ENCODE measurements at places on chromosomes 4 and X.

- DNase-seq = no peak
Observed at GRCh38 chrX:123215397-123216089, 31.5 kb downstream of the GRIA3 start.

DNA sequence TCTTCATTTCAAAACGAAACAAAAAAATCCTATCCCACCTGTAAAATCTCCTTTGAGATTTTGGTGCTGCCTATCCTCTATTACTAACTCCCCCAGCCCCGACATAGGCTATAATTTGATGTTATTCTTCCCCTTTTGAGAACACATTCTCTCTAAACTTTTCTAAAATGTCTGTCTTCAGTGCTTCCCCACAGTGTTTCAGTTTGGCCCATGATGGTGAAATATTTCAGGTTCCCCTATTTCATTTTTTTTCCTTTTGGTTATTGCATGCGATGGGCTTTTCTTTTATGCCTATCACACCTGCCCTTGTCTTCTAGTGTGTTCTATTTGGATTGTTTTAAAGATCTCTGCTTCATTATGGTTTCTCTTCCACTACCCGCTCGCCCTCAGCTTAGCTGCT, 14.7 kb downstream of the BCORL1 start:
- DNase-seq = no peak

- no peak for DNase-seq
Observed at GRCh38 chr4:25532591-25532990, 123.1 kb upstream of the SLC34A2 start.

DNA sequence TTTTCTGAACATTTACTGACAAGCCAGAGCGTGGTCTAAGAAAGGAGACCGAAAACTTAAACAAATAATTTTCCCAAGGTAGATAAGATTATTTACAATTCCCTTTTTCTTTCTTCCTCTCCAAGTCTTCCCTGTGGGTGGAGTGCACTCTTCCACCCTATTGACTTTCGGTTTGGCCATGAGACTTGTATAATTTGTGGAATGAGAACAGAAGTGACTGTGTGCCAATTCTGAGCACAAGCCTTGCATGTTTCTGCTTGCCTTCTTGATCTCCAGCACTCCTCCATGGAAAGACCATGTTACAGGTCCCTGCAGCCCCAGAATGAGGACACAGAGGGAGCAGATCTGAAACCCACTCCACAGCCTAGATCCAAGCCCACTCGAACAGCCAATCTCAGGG, 150.0 kb upstream of the HPGD start:
- no peak for DNase-seq

GRCh38 chr4:104677116-104677515, 182.4 kb upstream of the CXXC4 start:
- DNase-seq = no peak

GRCh38 chrX:109345856-109346255, 136.0 kb downstream of the GUCY2F start:
- DNase-seq = no peak

GRCh38 chr4:186021461-186022167, 47.3 kb upstream of the TLR3 start:
- no peak for DNase-seq

DNA sequence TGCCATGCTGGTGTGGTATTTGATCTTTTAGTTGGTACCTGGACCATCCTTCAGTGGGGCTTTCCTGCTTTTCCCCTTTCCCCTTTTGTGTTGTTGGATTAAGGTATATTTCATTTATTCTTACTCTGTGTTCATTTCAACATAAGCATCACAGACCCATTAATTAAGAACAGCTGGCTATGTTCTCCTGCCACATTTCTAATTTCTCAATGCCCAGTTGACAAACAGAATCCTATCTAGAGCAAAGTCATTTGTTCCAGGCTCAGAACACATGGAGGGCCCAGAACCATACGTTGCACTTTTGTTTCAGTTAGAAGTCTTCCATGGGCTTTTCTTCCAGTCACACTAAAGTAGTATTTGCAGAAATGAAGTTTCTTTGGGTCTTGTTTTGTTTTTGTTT, 46.1 kb upstream of the EOLA2 start:
- DNase-seq = no peak

DNA sequence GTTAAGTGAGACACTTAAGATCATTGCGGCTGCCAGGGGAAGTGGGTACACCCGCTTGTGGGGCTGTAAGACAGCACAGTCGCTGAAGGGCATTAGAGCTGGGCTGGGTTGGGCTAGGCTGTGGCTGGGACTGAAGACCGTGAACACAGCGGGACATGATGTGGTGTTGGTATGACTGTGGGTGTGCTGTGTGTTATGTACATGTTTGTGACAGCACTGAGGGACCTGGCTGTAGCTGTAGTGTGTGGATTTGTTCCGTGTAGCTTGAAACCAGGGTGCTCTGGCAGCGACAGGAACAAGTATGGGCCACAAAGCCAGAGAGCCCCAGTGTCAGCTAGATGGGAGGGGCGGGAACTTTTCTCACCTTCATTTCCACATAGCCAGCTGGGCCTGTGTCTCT, 82.1 kb downstream of the NHSL2 start:
- no peak for DNase-seq

DNA sequence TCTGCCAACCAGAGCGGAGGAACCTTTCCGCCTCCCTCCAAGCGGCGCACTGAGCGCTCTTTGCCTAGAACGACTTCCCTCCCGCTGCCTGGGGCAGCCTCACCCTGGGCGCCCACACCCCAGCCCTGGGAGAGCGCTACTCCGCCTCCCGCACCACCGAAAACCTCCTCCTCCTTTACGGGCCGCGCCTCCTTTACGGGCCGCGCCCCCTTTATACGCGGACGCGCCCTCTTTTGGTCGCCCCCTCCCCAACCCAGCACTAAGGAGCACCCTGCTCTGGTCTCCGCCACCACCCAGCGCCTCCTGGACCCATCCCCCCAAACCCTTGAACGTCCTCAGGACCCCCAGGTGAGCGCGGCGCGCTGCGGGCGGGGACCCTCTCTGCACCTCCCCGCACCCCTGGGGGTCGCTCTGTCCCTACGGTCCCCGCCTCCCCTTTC, 586 bp upstream of the NSG1 start:
- peak; percentile 24 for DNase-seq

DNA sequence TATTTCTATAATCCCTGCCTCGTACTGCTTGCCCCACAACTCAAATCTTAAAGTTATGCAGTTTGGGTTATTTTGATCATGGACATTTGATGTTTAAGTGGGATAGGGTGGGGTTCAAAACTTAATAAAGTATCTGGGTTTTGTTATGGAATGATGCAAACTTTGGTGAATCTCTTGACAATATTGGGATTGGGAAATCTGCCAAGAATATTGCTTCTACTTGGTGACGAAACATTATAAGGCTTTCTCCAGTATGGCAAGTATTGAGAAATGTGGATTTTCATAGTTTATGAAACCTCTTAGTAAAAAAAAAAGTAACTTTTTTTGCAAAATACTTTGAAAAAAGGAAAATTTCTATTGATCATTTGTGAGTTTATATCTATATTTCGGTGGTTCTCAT, 130.8 kb upstream of the SFRP2 start:
- DNase-seq = no peak

GRCh38 chr4:45063696-45064095, 337.3 kb upstream of the GNPDA2 start:
- no peak for DNase-seq

- no peak for DNase-seq
Observed at GRCh38 chr4:92791871-92792440, 488.2 kb downstream of the GRID2 start.

DNA sequence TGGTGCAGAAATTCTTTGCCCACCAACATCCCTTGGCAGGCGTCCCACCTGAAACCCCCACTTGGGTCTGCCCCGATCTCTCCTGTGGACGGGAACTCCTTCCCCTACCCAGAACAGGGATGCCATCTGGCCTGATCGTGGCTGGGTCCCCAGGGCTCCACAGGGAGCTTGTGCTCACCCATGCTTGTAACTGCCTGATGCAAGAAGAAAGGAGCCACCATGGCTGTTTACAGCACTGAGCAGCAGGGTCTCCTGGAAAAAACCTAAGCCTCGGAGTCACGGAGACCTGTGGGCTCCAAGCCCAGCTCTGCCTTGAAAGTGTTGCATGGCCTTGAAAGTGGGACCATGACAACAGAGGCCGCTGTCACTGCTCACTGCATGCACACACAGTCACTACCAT, 101.5 kb upstream of the AFAP1 start:
- no peak for DNase-seq

DNA sequence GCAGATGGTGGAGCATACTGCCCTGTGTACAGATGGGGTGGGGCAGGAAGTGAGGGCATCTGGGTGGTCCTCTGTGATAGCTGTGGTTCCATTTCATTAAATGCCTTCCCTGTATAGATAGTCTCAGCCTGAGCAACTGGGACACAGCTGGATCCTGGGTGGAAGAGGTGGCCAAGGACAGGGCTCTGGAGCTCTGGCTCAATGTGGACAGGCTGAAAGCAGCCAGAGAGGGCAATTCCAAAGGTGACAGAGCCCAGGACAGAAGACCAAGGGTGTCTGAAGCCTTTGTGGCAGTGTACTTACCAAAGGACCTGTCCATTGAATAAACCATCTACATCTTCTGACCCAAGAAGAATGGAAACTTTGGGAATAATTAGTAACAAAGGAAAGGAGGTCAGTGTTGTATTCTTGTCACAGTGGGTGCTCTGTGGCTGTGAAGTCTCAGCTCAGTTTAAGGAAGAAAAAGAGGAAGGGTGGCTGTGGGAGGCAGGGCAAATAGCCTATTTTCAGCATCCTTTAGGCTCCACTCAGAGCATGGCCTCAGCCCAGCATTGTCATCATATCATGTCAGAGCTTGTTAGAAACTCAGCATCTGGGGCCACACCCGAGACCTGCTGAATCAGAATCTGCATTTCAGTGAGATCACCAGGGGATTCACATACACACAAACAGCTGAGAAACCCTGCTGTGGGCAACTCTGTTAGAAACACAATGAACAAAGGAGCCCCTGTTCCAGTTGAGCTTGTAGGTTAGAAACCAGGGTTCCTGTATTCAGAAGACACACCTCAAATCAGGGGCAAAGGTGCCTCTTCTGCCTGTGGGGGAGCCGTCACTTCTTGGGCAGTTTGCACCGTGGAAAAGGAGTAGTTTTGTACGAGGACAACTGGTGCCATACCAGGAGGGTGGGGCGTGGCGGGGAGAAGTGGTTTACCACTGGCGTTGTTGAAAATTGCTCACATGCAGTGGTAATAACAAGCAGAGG, 168.6 kb downstream of the PTTG2 start:
- peak; percentile 52 for DNase-seq

DNA sequence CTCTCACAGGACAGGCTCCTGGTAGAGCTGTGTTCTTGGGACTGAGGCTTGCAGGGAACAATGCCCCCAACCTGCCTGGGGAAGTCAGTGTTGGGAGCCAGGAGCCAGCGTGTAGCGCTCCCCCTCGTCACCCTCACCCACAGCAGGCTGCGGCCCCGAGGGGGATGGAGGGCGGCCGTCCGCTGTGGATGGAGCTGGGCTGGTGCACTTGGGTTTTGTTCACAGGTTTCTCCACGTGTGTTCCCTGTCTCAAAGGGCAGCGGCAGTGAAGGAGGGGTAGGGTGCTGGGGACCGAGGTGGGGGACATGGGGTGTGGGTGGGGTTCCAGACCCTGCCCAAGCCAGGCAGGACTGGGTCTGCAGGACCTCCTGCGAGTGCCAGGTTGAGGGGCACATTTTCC, 69.1 kb downstream of the RGS12 start:
- DNase-seq = no peak

- DNase-seq = no peak
Observed at GRCh38 chrX:26845056-26845455, 618.1 kb downstream of the PPP4R3C start.

- no peak for DNase-seq
Observed at GRCh38 chr4:188683571-188683970, 544.3 kb downstream of the TRIML1 start.

DNA sequence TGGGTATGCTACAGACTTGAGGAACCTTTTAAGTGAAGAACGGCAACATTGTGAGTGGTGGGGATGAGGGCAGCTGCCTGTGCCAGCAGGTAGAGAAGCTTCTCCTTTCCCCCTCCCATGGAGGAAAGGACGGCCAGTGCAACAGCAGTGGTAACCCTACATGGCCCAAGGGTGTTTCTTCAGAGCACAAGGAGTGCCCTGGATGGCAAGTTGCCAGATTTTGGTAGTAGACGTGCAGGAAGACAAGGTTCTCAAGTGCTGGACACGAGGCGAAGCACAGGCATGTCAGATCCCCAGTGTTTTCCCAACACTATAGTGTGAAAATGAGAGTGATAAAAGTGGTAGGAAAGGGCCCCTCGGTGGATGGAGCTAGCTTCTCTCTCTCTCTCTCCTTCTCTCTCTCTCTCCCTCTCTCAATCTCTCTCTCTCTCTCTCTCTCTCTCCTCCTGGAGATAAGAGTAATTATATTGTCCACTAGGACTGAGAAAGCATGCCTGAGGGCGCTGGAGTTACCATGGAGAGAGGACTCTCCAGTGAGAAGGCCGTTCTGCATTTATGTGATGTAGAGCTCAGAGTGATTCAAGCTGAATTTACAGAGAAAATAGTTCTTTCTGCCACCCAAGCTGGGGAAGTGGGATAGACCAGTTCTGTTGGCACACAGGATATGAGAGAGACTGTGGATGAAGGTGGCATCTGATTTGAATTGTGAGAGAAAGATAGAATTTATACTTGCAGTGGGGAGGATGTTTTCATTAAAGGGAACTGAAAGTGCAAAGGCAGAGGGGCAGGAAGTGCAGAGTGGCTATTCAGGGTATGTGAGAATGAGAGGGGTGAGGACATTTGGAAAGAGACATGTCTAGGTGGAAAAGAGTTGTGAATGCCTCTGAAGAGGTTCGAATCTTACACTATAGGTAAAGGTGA, 25.7 kb upstream of the TRPC3 start:
- no peak for DNase-seq

DNA sequence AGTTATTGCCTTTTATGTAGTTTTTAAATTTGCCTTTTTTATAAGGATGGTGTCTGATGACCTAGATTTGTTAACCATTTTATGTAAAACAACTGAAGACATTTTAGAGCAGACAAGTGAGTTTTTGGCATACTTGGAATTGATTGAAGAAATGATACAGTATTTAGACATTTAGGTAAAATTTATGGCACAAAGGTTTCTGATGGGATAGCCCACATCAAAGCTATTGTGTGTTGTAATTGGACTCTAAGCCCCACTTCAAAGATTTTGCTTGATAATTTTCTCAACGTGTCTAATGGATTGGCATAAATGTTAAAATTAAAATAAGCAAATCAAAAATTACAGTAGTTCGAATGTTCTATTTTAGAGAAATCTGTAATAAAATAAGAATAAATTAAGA, 17.6 kb downstream of the EPGN start:
- no peak for DNase-seq
